ENCODE measurements at places on chromosomes 1 and 21.

GRCh38 chr1:211684791-211685190 lies 9.4 kb upstream of the NEK2 start:
- DNase-seq = no peak

DNA sequence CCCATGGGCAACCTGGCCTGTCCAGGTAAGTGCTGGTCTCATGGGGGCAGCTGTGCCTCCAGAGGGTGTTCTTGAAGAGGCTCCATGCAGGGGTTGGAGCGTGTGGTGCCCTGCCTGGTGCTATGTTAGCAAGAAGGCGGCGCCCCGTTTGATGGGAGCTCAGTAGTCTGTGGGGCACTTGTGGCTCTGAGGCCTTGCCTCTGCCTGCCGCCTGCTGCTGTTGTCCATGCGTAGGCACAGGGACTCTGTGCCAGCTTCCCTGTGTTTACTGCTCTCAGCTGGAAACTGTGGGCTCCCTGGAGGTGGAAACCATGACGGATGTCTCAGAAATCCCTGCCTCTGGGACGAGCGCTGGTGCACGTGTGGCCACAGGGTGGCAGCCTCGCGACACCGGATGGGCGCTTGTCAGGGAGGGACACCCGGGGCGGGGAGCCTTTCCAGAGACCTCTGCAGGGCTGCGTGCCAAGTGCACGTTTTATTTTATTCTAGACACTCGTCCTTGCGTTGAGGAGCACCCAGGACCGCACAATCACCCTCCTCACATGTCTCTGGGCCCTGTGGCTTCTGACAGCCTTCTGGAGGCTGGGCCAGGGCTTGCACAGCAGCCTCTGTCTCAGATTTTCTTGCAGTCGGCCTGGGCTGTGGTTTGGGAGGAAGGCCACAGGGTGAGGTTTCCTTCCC lies 27.1 kb downstream of the SNAP47 start:
- peak; percentile 2 for DNase-seq

GRCh38 chr1:229410692-229411433 lies 23.0 kb downstream of the ACTA1 start:
- peak; percentile 2 for DNase-seq

DNA sequence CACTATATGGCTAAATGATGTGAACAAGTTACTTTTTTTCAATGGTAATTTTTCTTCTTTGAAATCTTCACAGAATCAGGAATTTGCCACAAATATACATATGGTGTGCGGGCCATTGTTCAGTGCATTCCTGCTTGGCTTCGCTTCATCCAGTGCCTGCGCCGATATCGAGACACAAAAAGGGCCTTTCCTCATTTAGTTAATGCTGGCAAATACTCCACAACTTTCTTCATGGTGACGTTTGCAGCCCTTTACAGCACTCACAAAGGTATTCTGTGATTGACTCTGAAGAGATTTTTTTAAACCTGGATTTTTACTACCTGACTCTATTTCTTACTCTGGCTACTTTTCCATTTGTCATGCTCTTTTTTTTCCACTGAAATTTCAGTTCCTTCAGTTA lies 76.2 kb upstream of the KIAA1614 start:
- DNase-seq = no peak

DNA sequence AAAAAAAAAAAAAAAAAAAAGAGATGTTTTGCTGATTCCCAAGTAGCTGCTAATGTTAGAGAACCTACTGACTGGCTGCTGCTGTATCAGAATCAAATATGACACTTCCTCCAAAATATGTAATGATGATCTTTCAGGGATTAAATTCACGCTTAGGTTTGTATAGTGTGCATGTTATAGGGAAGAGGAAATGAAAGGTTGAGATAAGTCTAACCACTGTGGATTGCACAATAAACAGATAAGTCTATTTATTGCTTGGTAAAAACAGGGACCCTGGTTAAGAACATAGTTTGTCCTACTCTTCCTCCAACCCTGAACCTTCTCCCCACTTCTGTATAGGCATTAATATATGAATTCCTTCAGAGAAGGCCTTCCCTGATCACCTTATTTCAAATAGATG lies 13.2 kb downstream of the RC3H1 start:
- DNase-seq = no peak

- DNase-seq = no peak
Measured at GRCh38 chr1:185343306-185343705, 26.3 kb upstream of the IVNS1ABP start.

DNA sequence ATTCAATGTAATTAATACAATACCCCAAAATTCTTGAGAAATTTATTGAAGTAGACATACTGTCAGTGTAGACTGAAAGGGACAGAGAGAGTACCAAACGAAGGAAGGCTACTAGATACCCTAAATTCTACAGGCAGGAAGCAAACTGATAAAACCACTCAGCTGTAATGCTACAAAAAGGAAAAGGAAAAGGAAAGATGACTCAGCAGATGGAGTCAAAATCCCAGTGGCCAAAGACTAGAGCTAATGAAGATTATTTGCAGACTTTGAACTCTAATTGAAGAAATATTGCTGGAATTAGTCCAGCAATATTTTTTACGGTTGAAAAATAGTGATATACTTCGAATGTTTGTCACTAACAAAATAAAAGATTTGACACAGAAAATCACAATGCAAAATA lies 671.9 kb downstream of the BRINP3 start:
- DNase-seq = no peak

DNA sequence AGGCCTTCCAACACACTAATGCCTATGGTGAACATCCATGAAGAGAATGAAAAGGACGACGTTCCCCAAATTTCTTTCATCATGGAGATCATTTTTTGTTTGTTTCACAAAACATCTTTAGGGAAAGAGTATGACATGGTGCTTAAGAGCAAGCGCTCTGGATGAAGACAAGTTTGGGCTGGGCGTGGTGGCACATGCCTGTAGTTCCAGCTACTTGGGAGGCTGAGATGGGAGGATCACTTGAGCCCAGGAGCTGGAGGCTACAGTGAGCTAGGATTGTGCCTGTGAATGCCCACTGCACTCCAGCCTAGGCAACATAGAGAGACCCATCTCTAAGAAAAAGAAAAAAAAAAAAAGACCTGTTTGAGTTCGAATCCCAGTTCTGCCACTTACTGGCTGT lies 253.1 kb downstream of the PTPRU start:
- DNase-seq = no peak

All from NCI-H748 treated with DMSO at 0.1 percent for 48 hours (cell line).